ENCODE measurements at places on chromosomes 12 and 14.

DNA sequence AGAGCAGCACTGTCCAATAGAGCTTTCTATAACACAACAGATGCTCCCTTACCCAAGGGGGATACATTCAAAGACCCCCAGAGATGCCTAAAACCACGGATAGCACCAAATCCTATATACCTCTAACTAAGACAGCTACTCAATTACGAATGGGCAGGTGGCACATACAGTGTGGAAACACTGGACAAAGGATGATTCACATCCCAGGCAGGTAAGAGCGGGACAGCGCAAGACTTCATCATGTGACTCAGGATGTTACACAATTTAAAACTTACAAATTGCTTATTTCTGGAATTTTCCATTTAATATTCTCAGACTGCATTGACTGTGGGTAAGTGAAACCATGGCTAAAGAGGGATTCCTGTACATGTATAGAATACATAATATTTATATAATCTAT is 5.5 kb upstream of the HCFC2 start:
- no peak for DNase-seq

- no peak for DNase-seq
Observed at GRCh38 chr12:48803675-48804074, 14.6 kb upstream of the CACNB3 start.

DNA sequence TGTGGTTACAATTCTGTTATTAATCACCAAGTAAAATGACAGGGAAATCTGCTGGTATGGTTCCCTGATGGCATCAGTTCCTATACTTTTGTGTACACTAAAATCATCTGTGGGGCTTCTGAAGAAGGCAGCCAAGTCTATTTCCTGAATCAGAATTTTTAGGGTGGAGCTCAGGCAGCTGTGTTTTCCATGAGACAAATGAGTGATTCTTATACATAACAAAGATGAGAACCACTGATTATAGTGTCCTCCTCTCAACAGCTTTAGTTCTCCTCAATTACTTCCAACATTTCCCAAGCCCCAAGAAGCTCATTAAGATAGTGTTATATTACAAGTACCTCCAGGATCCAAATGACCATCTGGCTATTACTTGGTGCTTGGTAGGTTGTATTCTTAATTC is 64.5 kb upstream of the USP44 start:
- DNase-seq, result no peak

DNA sequence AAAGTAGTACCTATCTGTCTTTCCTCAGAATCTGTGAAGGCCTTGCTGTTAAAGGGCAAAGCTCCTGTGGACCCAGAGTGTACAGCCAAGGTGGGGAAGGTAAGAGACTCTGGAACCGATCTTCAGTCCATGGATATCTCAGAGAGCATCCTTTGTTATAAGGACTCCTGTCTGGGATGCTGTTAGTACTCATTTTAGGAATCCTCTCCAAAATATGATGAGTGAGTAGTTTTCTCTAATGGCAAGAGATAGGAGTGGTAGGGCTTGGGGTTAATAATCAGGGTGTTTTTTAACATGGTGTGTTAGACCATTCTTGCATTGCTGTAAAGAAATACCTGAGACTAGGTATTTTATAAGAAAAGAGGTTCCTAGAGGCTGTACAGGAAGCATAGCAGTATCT is 1.9 kb downstream of the PARP2 start:
- no peak for DNase-seq

- no peak for DNase-seq
Observed at GRCh38 chr12:1504895-1505311, 89.5 kb downstream of the FBXL14 start.

DNA sequence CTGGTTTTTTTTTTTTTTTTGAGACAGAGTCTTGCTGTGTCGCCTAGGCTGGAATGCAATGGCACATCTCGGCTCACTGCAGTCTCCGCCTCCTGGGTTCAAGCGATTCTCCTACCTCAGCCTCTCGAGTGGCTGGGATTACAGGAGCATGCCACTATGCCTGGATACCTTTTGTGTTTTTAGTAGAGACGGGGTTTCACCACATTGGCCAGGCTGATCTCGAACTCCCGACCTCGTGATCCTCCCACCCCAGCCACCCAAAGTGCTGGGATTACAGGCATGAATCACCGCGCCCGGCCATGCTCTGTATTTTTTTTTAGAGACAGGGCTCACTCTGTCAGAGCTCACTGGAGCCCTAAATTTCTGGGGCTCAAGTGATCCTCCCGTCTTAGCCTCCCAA is 32.6 kb downstream of the VRTN start:
- DNase-seq, result no peak

GRCh38 chr12:132014092-132014914 is 64.6 kb downstream of the EP400 start:
- DNase-seq, result no peak

- no peak for DNase-seq
Observed at GRCh38 chr12:69036533-69036932, 103.6 kb upstream of the CPM start.

GRCh38 chr14:67618617-67619063 is 1.1 kb upstream of the ARG2 start:
- no peak for DNase-seq

GRCh38 chr12:11762723-11763326 is 113.4 kb downstream of the ETV6 start:
- no peak for DNase-seq

GRCh38 chr12:95607642-95608041 is 56.4 kb upstream of the USP44 start:
- DNase-seq, result no peak

GRCh38 chr12:111093428-111094142 is 173.2 kb upstream of the MYL2 start:
- no peak for DNase-seq

DNA sequence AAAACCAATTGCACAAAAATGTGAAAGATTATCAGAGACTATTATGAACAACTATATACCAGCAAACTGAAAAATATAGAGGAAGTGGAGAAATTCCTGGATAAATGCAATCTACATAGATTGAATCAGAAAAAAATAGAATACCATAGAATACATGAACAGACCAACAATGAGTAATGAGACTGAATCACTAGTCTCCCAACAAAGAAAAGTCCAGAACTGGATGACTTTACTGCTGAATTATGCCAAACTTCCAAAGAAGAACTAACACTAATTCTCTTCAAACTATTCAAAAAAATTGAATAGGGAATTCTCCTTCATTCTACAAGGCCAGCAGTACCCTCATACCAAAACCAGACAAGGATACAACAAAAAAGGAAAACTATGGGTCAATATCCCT is 60.6 kb downstream of the GUCY2C start:
- no peak for DNase-seq

DNA sequence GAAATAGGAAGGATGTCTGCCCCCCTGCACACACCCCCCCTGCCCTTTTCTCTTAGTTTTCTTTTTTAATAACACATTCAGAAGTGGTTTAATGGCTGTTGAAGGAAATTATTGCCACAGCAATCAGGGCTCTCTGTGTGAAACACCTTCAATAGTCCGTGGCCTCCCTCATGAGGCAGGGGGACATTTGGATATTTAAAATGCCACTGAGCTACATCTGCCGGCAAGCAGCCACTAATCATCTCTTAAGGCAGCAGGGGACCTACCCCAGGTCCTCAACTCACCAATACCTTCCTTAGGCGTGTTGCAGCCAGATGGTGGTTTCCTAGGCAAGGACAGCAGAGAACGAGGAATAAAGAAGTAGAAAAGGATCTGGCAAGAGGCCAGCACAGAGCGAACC is 283.2 kb downstream of the TTC8 start:
- DNase-seq, result no peak

- no peak for DNase-seq
Observed at GRCh38 chr14:57390806-57391516, 575 bp downstream of the NAA30 start.

DNA sequence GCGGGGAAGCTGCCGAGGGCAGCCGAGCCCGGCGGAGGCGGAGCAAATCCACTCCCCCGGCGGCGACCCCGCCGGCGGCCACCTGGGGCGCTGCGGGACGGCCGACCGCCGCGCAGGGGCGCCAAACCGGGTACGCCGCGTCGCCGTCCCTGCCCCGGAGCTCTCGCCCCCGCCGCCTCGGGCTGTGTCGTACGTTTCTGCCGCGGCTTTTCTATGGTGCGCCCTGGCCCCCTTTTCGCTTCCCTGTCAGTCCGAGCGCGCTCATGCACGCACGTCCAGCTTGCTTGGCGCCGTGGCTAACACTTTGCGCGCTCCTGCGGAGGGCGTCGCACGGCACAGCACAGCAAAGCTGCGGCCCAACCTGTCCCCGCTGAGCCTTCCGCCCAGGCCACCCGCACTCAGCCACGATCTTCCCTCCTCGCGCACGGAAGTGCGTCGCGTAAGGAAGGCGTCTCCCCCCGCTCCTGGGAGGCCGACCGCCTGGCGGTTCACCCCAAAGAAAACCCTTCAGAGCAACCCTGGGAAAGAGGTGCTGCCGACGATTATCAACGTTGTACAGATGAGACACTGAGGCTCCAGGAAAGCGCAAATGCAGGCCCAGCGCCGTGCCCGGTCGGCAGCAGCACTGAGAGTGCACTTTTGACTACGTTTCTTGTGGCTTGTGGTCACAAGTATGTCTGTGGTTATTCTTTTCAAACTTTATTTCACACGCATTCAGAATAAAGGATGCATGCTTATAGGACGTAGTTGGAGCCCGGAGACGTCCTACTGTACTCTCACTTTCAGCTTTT is at the start of gene HECTD1:
Gene HECTD1, minus strand, starts transcription at position 39 of the 791 bp plus-strand sequence. CDS start 1,857 bp downstream, outside the sequence.
- peak; percentile 81 for DNase-seq

Measured in activated naive CD8-positive, alpha-beta T cell treated with anti-CD3 and anti-CD28 coated beads, Interleukin-2, amount 50 U/mL, for 16 hours (primary cell).